Upper lobe of left lung (tissue), 6 donors: ENCODE measurements at places on chromosomes 12 and 14. TPM values are rescaled to one million over a fixed set of nuclear protein-coding genes. Genes with fewer than 3 reads are reported as not detected.

Gene KRT6C
- total RNA-seq: not detected

GRCh38 chr14:103362780-103363179 lies 22.4 kb upstream of the MARK3 start:
- DNase-seq: no peak

Gene CYP27B1
- total RNA-seq: 2.5 TPM

DNA sequence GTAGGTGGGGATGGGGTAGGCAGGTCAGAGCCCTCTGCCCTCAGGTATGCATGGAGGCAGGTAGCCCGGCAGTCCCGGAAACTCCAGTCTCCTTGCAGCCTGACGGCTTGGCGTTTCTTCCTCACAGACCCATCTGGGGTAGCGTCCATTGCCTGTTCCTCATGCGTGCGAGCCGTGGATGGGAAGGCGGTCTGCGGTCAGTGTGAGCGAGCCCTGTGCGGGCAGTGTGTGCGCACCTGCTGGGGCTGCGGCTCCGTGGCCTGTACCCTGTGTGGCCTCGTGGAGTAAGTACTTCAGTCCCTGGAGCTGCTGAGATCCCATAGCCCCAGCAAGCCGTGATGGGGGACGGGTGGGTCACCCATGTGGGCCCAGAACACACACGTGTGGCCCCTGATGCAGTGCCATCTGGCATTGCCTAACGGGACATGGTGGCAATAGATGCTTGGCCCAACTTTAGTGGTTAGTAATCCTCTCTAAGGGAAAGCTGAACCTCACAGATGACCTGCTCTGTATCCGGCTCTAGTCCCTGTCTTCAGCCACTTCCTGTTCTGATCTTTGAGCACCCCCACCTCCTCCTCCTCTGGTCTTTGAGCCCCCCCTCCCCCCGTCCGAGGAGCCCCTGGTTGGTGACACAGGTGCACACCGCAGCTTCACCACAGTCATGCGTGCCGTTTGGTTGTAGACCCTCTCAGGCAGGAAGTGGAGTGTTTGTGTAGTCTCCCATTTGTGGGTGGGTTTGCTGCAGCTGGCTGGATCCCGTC lies 3.7 kb downstream of the SIVA1 start:
- DNase-seq: no peak

GRCh38 chr14:61034416-61035120 lies 53.5 kb downstream of the SLC38A6 start:
- no peak for DNase-seq

GRCh38 chr12:87820524-87821202 lies 208.5 kb downstream of the C12orf50 start:
- DNase-seq: no peak

Gene ART4
- total RNA-seq: 5.3 TPM

DNA sequence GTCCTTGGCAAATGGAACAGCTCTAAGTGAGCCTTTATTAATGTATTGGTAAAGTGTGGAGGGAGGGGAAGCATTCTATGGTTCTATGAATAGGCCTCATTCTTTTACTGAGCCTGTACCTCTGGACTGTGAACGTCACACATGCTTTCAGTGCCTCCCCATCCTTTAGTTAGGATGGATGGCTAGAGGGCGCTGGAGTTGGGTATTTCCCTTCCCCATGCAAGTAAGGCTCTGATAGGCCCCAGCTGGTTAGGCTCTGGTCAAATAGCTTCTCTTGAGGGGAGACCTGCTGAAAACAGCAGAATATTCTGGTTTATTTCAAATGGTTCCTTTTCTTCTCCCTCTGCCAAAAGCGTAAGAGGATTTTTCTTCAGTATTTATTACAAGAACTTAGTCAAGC lies 860.9 kb upstream of the MDGA2 start:
- DNase-seq: no peak

Gene DPF3
- total RNA-seq: 1.2 TPM

Gene FOXA1
- 49.4 TPM for total RNA-seq

- no peak for DNase-seq
Measured at GRCh38 chr12:29730481-29730880, 53.3 kb downstream of the TMTC1 start.

DNA sequence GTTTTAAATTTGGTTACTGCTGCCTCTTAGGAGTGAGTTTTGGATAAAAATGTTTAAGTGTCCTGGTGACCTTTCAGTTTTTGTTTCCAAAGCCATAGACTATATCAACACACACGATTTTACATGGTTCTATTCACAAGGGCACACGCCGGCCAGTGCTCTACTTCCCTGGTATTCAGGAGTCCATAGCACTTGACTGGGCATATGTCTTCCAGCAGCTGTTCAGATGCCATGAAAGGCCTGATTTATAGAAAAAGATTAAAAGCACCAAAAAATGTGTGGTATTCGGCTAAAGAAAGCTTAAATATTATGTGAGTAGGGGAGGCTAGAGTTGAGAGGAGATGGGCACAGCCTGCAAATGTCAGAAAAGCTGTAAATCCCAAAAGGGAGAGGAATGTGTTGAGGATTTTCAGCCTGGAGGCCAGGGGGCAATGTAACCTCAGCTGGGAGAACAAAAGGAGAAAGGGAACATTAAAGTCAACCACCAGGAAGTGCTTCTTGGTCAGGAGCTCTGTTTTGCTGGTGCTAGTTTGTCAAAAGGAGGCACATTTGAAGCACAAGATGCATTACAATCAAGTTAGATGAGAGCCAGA lies 478.4 kb downstream of the RAD51B start:
- no peak for DNase-seq

DNA sequence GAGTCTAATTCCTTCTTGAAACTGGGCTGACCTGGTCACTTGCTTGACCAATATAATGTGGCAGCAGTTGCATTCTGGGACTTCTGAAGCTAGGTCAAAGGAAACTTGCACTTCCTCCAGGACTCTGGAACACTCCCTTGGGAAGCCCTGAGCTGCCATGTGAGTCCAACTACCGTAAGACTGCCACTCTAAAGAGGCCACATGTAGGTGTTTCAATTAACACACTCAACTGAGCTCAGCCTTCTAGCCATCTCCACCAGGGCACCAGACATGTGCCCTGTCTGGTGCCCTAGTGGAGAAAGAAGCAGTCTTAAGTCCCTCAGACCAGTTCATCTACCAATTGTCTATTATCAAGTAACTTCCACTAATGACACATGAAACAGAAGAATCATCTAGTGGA lies 6.1 kb upstream of the TEP1 start:
- DNase-seq: no peak
